Right lung (tissue), 10 donors: ENCODE measurements at places on chromosomes 16 and 17. TPM values are rescaled to one million over a fixed set of nuclear protein-coding genes. Genes with fewer than 3 reads are reported as not detected.

DNA sequence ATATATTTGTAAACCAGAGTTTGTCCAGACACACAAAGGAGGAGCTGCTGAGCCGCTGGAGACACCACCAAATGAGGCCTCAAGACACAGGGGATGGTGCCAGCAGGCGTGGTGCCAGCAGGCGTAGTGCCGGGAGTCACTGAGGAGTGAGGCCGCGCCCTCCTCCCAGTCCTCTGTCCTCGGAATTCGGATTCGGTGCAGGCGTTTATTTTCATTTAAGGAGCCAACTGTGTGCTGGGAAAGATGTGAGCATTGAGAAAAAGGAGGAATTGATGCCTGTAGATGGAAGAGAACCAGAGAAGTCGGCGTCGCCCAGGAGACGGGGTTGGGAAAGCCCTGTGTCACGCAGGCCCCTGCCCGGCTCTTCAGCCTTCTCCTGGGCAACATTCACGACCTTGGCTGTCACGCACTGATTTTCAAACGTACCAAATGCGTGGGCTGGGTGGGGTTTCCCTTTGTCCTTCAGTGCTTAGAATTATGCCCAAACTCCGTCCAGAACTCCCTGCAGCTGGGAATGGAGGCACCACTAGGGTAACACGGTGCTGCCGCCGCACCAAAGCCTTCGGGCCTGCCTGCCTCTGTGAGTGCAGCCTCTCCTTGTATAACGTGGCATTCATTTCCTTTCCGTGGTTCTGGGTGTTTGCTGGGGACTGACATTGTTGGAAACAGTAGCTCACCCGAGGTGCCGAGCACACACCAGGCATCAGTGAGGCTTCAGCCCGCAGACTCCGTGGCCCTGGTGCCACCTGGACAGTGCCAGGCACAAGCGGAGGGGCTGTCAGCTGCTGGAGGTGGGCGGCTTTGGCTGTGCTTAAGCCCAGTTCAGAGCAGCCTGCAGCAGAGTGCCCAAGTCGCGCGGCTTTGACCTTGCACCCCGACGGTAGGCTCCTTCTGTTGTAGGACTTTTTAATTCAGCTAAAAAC is 49.0 kb upstream of the CHMP6 start:
- DNase-seq: peak; percentile 95

GRCh38 chr17:61457226-61457983 is 5.2 kb downstream of the TBX4 start:
- no peak for DNase-seq

- DNase-seq: no peak
These were observed 502.7 kb upstream of the HSBP1 start for GRCh38 chr16:83305092-83305491.

DNA sequence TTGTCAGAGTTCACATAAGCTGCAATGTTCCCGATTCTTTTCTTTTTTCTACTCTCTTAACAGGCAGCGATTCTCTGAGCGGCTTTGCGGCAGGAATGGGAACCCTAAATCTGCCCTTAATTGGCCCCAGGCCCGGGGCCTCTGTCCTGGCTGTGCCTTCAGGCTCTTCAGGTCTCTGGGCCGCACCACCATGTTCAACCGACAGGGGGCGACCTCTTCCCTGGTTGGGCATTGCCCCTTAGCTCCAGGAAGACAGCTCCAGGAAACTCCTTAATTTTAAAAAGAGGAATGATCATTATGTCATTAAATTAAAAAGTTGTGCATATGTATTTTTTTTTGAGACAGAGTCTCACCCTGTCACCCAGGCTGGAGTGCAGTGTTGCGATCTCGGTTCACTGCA is 20.3 kb downstream of the CACNG5 start:
- DNase-seq: no peak

DNA sequence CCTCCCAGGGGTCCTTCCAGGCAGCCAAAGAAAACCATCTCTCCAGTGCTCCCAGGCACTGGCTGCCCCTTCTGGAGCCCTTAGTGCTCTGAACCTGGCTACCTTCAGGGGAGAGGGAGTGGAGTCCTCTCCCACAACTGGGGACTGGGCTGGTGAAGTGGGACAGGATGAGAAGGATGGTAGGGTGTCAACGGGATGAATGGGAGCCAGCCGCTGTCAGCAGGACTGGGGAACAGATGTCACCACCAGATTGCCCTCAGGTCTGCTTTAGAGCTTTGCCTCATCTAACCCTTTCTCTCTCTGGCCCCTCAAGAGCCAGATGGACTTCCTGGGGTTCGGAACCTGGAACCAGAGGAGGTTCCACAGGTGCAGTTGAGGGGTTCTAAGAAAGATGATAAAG is 488 bp upstream of the SEBOX start:
- DNase-seq: no peak

DNA sequence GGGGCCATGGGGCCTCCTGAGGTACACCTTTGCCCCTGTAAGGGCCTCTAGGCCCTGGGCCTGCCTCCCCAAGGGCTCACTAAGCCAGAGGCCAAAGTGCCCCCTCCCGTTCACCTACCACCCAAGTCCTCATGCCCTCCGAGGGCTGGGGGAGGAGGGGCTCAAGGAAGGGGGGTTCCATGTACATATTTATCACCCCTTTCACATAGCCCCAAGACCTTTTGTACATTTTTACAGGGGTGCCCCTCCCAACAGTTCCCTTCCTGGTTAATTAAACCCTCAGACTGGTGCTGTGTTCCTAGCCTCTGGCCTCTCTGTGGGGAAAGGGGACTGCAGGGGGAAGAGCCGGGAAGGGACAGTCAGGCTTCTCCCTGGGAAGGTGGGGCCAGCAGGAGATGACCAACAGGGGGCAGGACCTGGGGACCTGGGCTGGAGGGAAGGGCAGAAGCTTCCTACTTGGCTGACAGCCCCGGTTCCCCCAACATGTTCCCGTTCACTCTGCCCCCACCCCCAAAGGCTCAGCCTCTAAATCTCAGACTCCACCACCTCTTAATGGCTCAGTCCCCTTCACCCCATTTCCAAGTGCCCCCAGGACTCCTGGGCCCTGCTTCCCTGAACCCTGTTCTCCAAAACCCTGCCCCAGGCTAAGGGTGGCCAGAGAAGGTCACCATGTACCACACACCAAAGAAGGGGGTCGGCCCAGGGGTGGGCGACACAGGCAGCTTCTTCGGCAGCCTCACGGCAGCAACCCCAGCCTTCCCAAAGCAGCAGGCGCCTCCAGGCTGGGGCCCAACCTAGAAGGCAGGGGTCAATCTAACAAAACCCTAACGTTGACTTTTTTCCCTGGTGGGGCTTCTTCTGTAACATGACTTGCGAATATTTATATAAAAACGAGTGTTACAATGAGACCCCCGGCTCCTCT is 11.9 kb downstream of the FBRS start:
- DNase-seq: no peak

GRCh38 chr16:80346111-80346632 is 194.6 kb upstream of the DYNLRB2 start:
- no peak for DNase-seq

GRCh38 chr16:75593825-75594820 is 27.9 kb downstream of the GABARAPL2 start:
- DNase-seq: no peak

DNA sequence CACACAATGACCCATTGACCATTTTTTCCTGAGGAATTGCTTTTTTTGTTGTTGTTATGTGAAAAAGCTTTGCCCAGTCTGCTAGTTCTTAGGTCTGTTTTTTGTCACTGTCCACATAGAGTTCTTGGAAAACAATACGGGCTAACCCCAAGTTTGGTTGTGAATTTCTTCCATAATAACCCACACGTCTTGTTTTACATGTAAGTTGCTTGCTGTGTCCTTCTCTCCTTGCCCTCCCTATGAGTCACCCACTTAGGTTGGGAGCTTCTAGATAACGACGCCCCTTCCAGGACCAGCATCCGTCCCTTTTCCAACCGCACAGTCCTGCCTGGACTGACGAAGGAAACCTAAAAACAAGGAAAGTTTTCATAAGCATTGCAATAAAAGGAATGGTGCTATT is 175.3 kb upstream of the HS3ST3A1 start:
- DNase-seq: no peak

GRCh38 chr16:84069540-84069939 is 26.9 kb upstream of the SLC38A8 start:
- DNase-seq: no peak

DNA sequence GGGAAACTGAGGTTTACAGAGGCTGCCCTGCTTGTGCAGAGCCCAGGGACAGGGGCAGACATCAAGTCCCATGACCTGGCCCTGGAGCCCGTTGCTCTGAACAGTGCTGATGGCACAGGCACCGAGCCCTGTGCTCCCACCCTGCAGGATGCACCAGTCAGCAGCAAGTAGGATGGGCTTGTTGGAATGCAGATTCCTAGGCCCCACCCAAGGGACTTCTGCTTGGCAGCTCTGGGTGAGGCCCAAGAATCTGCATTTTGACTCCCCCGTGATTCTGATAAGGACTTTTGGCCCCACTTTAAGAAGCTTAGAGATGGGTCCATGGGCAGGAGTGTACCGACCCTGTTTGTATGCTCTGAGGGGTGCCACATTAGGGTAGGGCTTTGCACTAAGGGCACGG is 23.3 kb downstream of the LASP1 start:
- no peak for DNase-seq

GRCh38 chr17:29407856-29408255 is 17.7 kb downstream of the TAOK1 start:
- DNase-seq: no peak

GNGT2 gene
- 3.0 TPM for polyA plus RNA-seq
